AG10803 (cell line): ENCODE measurements at places on chromosomes 5 and 9.

GRCh38 chr9:71483436-71483835, 284.9 kb downstream of the CEMIP2 start:
- DNase-seq = no peak

DNA sequence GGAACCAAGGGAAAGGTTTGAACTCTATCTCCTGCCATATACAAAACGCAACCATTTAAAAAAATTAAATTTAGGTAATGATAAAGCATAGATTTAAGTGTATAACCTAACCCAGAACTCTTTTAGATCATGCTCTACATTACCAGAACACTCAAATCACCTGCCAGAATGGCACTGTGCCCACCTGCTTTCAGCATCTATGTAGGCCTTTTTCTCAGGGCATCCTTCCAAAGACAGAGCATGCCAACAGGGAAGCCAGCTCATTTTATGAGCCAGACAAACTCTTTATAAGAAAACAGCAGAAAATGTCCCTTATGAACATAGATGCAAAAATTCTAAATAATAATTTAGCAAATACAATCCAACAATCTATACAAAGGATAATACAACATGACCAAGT, 47.9 kb upstream of the SMAD5 start:
- DNase-seq = no peak

GRCh38 chr5:115459855-115460341, 84.7 kb downstream of the FEM1C start:
- peak; percentile 90 for DNase-seq

- no peak for DNase-seq
Measured at GRCh38 chr5:89441965-89442364, 559.0 kb upstream of the MEF2C start.

DNA sequence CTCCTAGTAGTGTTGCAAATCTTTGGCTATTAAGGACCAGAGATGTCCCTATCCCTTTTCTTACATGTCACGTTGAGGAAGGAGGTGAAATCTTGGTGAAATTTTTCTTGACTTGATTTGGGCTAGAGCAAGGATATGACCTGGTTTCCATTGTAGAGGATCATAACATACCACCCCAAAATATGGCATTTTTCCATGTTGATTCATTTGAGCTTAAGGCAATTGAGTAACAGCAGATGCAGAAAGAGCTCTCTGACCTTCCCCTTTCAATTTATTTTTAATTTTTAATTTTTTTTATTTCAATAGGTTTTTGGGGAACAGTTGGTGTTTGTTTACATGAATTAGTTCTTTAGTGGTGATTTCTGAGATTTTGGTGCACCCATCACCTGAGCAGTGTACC, 61.2 kb upstream of the MAP1B start:
- peak; percentile 40 for DNase-seq

- DNase-seq = no peak
Measured at GRCh38 chr9:112111461-112111860, 63.6 kb downstream of the SUSD1 start.

- DNase-seq = no peak
Measured at GRCh38 chr5:134920848-134921575, 16.1 kb downstream of the PCBD2 start.
